ENCODE measurements at places on chromosomes 7 and 10.

- peak; percentile 4 for DNase-seq
Observed at GRCh38 chr10:133528845-133529575, 1.8 kb downstream of the CYP2E1 start.

DNA sequence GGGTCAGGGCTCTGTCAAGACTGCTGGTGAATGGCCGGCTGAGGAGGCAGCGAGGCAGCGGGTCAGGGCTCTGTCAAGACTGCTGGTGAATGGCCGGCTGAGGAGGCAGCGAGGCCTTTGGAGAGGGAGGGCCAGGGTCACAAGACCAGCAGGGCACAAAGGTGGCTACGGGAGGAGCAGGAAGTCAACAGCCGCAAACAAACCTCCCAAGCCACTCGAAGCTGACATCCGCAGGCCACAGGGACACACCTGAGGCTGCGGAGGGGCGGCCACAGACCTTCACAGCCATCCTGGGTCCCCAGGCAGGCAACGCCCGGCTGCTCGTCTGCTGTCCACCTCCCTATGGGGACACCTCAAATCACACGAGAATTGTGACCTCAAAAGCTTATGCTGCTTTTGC, 8.9 kb upstream of the GPER1 start:
- DNase-seq: no peak

DNA sequence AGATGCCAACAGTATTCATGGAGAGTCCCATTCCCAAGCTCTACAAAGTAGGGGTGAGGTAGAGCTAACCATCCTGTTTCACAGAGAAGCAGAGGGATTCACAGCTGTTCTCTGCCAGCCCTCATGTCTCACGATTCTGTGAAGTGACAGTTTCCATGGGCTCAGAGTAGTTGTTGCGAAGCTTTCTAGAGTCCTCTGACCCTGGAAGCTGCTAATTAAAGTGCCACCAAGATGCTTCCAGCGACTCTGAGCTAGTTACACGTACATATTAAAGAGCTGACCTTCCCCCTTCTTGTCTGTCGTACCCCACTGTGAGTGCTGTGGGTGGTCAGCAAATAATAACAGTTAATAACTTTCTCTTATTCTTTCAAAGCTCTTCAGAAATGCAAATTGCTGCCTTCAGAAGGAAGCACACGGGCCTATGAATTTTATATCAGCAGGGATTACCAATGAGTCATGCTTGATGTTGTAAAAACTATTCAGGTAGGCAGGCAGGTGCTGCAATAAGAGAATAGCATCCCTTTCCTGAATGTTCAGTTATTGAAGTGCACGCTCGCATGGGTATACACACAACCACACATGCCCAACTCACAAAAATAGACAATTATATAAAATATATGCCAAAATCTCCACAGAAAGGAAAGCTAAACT, 34.1 kb downstream of the DNAJB9 start:
- DNase-seq: no peak

DNA sequence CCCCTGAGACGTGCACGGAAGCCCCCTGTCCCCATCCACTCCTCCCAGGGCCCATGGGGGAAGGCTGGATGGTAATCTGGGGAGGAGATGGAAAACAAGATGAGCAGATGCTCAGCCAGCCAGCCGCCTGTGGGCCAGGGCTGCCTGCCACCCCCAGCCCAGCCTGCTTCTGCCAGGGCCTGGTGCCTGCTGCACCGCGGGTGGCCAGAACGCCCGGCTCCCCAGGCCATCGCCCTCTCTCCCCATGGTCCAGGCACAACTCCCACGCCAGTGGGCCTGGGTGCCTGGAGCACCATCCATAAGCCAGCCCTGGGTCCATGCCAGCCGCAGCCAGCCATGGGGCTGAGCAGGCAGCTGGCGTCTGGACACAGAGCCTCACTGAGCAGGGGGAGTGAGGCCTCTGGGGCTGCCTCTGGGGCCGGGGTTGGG, 57.2 kb upstream of the ELN start:
- no peak for DNase-seq

DNA sequence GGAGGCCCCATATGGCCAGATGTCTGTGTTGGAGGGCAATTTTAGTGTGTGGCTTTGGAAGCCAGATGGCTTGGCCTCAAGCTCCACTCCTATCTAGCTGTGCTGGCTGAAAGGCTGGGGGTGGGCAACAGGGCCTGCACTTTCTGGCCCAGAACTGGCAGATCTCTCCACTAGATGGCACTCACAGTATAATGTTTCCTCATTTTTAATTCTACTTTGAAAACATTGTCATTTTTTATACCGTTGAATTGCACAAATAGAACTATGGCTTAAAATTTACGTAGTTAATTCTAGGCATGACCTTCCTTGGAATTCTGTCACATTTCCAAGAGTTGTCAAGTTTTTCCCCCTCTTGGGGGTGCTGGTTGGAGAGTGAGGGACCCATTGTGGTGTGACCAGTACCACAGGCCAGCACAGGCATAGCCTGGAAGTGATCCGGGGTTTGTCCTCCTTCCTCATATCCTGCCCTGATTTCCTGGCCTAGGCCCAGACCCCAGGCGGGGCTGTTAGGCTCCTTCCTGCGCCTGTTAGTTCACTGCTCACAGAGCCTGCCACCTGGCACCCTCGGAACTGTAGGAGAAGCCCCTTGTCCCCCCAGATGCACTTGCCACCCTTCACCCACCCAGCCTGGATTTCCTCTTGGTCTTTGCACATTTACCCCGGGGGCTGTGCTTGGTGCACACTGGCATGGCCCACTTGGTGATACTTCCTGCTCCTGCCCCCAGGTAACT, 52.8 kb downstream of the ARHGAP22 start:
- peak; percentile 54 for DNase-seq

GRCh38 chr7:71539615-71540014, 407.7 kb downstream of the GALNT17 start:
- no peak for DNase-seq

DNA sequence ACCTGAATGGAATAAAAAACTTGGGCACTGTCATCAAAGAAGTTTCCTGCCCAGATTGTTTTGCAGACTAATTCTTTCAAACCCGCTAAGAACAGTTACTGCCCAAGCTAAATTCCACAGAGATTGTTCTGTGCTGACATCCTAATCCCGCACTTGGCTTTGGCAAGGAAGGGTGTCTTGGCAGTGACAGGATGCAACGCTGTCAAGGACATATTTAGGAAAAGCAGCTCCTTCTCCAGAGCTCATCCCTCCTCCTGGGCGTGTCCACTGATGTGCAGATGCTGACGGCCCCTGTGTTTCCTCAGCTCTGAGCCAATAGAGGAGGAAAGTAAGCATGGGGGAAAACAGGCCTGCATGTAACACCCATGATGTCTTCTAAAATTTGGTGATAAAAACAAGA, 74.2 kb downstream of the EEPD1 start:
- peak; percentile 92 for DNase-seq

GRCh38 chr7:14292737-14293136, 303.3 kb upstream of the ETV1 start:
- no peak for DNase-seq
